ENCODE measurements at places on chromosomes 2 and 18.

DNA sequence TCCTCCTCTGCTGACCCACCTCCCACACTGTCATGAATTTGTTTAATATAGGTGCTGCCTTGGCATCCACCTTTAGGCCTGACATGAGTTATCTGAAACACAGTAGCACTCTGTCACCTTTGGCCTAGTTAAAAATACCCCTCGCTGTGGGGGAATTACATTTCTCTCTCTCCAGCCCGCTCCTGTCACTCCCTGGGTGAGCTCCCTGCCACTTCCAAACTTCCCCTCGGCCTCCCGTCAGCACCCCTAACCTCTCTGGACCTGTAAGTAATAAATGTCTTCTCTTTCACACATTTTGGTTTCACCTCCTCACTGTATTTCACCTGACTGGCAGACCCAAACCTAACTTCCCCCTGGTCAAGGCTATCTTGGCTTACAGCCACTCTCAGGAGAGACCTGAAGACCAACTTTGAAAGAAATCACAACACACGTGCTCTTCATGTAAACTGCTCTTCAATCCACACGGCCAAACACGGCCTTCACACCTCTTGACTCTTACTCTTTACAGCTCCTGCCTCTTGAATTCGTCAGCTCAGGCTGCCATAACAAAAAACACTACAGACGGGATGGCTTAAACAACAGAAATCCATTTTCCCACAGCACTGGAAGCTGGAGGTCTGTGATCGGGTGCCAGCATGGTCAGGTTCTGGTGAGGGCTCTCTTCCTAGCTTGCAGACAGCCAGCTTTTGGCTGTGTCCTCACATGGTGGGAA lies 28.3 kb downstream of the REEP1 start:
- DNase-seq, result no peak

GRCh38 chr2:111534910-111535352 lies 349.1 kb downstream of the ANAPC1 start:
- no peak for DNase-seq

- DNase-seq, result no peak
Measured at GRCh38 chr2:228446734-228447133, 265.2 kb upstream of the SPHKAP start.

GRCh38 chr2:194104687-194105086 lies 1552.3 kb upstream of the SLC39A10 start:
- DNase-seq, result no peak

- peak; percentile 5 for DNase-seq
Measured at GRCh38 chr2:233075966-233076339, 15.8 kb downstream of the INPP5D start.

DNA sequence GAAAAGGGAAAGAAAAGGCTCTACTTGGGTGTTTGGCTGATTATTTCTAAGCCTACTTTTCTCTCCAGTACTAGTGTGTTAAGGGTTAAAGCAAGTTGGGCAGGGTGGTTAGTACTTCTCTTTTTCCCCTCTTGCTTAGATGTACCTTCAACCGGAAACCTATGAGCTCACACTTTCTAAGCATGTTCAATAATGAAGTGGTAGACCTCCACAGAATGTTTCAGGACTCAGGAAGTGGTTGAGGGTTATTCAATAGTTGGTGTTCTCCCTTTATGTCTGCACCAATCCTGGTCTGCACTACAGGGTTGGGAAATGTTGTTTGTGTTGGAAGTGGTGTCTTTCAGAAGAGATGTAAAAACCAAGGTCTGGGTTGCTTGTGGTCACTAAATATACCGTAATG lies 137.1 kb downstream of the ZEB2 start:
- DNase-seq, result no peak

DNA sequence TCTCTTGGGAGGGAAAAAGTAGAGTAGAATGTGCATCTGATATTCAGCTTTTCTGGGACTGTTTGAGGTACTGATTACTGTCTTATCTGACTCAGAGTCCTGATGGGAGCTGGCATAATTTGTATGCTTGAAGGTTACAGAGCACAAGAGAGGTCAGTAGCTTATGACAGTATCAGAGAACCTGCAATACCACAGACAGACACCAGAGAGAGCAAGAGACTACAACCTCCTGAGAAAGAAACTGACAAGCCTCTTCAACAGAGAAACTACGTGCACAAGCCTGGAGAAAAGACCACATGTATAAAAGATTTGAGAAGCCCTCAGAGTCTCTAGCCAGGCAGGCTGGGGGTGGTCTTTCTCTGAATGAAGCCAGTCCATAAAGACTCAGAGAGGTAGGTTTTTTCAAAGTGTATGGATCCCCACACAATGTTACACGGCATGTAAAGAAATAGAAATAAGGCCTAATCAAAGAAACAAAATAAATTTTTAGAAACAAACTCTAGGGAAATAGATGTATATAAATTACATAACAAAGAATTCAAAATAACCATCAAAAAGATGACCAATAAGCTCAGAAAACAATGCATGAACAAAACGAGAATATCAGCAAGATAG lies 568.3 kb downstream of the LRRTM4 start:
- no peak for DNase-seq

DNA sequence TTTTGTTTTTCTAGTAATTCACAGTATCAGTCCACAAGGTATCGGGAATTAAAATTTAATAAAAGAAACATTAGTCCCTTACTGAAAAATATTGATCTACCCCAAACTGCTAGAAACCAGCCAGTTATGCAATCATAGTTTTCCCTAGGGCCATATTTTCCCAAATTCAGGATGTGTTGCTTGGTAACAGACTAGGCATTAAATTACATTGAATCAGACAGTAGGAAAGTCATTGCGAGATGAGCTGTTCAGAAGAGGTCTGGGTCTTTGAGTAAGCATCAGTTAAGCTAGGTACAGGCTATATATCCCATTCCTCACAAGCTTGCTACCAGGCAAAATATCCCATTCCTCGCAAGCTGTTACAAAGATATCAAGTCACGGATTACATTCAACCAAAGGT lies 123.0 kb upstream of the CCDC150 start:
- no peak for DNase-seq

DNA sequence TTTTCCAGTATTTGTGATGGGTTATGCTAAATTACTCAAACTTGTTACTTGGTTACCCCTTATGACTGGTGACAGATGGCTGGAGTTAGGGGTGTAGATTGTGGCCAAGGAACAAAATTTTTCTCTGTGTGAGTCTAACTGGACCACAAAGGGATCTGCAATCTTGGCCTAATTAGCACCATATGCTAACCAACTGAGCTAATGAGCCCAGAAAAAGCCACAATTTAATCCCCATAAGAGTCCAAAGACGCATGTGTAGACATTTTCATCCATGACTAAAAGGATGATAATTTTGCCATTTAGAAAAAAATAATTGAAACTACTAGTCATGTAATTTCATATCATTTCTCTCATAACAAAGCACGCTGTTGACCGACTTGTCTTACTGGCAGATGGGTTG lies 151.2 kb downstream of the ABCA12 start:
- no peak for DNase-seq

DNA sequence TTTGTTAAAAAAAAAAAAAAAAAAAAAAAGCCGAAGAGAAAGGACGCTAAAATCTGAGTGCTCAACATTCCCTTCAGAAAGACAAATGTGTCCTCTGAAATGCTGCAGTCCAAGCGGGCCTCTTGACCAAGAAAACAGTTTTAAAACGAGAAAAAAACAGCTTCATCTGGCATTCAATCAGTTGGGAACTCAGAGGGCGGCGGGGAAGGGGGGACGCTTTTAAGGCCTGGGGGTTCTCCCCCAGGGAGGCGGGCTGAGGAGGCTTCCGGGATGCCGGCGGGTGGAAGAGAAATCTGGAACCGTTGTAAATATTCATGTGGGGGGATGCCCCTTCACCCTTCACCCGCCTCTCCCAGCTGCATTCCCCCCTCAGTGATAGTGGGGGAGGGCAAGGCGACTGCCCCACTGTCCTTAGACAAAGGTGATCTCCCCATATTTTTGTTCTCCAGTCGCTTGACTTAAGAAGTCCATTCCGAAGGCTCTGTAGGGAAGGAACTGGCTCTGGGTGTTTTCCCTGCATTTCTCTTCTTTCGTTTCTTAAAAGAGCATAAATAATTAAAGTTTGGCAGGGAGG lies 3.3 kb upstream of the HOXD11 start:
- no peak for DNase-seq

DNA sequence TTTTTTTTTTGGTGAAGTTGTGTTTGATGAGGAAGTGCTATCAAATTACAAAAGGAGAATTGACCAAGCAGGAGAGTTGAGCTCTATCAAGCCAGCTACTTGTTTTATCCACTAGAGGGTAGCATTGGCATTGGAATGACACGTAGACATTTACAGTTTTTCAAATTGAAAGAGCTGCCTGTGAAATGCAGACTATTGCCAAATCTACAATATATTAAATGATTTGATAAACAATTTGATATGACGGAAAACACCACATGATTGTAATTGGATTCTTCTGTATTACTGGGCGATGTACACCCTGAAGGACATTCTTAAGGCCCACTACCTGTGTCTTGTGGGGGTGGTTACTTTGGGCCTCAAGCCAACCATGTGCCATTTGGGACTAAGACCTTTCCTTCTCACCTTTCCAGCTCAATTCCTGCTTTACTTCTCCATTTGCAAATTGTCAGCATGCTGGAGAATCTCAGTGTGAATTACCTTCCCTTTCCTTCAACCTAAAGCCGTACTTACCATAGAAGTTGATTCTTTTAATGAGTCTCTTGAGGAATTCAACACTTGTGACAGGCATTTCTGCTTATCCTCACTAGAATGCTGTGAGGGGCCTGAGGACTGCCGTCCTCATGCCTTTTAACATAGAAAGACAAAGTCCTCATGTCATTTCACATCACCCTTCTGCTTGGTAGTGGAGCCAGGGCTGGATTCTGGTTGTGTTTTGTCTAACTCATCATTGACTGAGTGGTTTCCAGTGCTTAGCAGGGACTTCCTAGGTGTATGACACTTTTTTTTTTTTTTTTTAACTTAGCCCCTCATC lies 134.8 kb upstream of the THUMPD2 start:
- no peak for DNase-seq

- DNase-seq, result no peak
Measured at GRCh38 chr2:166373951-166374350, 1.8 kb downstream of the SCN9A start.

- DNase-seq, result no peak
Measured at GRCh38 chr18:77101410-77102258, 30.9 kb downstream of the MBP start.

DNA sequence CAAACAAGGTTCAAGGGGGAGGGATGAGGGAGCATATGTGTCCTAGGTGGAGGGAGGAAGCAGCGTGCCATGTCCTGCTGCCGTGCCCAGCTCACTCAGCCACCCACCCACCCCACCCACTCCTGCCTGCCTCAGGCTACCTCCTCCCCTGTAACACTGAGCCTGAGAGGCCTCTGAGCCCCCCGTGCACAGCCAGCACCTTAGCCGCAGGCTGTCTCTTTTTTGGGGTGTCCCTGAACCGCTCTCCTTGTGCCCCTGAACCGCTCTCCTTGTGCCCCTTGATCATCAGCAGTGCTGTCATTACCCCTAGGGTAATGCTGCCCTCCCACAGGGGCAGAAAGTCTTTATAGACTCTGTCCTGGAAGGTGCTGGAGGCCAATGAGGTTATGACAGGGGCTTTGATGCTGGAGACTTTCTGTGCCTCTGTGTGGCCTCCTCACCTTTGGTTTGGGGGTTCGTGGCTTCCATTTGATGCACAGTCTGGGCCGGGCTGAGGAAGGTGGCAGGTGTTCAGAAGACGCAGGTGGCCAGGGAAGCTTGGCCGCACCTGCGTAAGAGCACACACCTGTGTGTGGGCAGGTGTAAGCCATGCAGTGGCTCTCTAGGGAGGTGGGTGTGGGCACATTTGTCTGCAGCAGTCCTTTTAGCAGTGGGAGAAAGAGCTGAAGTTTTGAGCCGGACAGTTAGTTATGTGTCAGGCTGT lies 140.0 kb downstream of the SEPTIN10 start:
- no peak for DNase-seq

GRCh38 chr2:181123798-181124231 lies 143.4 kb downstream of the UBE2E3 start:
- DNase-seq, result no peak

- DNase-seq, result no peak
Measured at GRCh38 chr2:46003903-46004473, 293.2 kb upstream of the EPAS1 start.

GRCh38 chr2:240579771-240580614 lies 6.5 kb upstream of the CAPN10 start:
- peak; percentile 57 for DNase-seq

DNA sequence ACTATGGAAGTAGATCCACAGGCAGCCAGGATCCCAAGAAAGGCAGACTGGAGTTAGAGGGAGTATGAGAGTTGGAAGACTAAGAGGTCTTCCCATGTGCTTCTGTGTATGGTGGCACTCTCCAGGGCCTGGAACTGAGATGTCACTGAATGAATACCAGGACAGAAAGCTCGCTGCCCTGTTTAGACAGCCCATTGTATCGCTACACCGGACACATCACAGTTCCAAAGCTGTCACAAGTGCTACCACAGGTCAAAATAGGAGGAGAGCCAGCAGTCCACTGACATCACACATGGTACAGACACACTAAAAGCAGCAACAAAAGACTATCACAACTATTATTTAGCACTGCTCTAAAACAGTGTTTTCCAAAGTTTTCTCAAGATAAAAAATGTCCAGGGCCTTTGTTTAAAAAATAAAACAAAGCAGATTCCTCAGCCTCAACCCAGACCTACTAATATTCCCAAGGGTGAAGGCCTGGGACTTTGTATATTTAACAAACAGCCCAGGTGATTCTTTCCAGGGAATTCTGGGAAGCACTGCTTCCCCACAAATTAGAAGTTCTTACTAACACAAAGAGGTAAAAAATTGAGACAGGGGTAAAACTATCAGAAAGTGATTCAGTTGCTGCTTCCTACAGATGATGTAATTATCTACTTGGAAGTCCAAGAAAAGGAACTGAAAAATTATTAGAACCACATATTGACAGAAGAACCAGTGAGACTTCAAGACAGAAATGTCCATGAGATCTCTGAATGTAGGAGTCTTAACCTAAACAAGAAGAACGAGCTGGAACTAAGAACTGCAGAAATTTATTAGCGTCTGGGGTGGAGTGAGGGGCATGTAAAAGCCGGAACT lies 116.0 kb downstream of the DTNB start:
- no peak for DNase-seq

DNA sequence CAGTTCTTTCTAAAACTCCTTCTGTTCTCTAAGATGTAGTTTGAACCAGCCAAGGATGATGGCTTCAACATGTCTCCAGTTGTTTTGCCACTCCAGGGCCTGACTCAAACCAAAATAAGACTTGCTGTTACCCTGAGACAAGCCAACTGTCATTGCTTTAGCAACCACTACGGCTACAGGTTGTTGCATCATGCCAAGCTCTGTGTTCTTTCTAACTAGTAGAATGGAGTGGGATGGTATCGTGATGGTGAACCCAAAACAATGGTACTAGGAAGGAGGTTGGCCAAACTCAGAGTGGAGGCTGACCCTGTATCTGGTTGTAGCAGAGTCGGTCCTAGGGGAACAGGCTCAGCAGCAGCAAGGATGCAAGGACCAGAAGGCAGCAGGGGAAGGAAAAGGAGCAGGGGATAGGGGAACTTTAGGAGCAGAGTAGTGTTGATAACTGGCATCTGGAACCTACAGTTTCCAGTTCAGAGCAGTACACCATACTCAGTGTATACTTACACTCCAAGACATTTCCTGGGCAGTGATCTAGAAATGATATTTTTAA lies 51.6 kb downstream of the PDK1 start:
- DNase-seq, result no peak

GRCh38 chr2:172239944-172240590 lies 137.4 kb upstream of the DLX2 start:
- no peak for DNase-seq
